ENCODE measurements at places on chromosomes 13 and 19.

- no peak for DNase-seq
Observed at GRCh38 chr13:95643936-95644598, 439 bp downstream of the DZIP1 start.

DNA sequence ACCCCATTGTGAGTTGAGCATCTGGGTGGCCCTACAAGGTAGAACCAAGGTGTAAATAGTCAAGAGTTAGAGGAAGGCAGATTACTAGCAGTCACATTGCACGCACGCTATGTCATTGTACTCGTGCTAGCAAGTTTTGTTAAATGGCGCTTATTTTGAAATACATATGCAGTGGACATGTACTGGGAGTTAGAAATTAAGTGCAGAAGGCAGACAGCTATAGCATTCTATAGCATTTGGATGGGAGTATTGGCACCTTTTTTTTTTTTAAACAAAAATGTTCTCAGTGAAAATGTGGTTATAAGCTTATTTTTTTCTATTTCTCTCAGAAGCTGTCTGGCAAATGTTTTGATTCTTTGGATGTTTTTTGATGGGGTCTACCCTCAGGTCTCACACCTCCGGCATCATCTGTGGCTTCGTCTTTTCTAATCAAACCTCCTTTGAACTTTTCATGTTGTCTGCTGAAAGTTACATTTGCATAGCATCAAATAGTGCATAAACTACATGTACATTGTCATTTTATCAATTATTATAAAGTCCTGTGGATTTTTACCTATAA lies 68.1 kb downstream of the ARHGEF7 start:
- DNase-seq = no peak

GRCh38 chr13:110448230-110448629 lies 113.3 kb downstream of the RAB20 start:
- no peak for DNase-seq

- DNase-seq = no peak
Observed at GRCh38 chr19:1232652-1233072, 5.1 kb downstream of the CBARP start.

DNA sequence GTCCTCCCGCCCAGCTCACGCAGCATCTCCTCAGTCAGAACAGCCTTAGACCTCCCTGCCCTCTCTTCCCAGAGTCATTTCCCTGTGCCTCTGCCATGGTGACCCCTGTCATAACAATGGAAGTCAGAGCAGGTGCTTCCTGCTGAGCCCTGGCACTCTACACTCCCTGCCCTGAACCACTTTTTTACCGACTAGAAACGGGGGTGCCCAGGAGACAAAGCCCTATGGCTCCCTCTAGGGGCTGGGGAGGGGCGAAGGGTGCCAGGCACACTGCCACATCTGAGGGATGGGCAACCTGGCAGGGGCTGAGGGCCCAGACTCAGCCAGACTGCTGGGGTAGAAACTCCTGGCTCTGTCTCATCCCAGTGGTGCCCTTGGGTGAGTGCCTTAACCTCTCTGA lies 16.4 kb downstream of the ZNF574 start:
- DNase-seq = no peak

DNA sequence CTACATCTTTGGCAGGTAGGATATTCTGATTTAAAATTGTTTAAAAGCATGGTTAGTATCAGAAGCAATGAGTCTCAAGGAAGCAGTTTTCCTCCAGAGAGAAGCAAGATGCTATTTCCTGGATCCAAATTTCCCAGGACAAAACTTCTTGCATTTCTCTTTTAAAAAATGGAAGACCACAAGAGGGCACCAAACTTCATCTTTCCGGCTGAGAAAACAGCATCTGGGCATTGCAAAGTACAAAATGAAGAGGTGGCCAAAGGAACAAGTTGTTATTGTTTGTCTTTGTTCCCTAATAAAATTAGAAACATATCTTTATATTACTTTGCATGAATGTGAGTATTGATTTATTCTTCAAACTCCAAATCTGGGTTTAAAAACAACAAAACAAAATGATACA lies 60.0 kb upstream of the LRCH1 start:
- DNase-seq = no peak

GRCh38 chr19:37975596-37976515 lies 68.8 kb downstream of the SIPA1L3 start:
- DNase-seq = no peak

DNA sequence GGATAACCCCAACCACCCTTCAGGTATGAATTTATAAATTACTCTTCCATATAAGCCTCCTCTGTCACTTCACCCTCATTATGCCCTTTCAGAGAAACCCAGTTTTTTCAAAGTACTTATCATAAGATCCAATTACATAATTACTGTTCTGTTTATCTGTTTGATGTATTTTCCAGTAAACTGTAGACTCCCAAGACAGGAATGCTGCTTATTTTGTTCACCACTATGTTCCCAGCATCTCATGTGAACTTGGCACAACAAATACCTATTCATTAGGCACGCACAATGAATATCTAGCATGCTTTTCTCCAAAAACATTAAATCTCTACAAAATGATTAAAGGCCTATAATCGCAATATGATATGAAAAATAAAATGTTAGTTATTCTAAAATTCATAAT lies 13.2 kb downstream of the ENOX1 start:
- DNase-seq = no peak

DNA sequence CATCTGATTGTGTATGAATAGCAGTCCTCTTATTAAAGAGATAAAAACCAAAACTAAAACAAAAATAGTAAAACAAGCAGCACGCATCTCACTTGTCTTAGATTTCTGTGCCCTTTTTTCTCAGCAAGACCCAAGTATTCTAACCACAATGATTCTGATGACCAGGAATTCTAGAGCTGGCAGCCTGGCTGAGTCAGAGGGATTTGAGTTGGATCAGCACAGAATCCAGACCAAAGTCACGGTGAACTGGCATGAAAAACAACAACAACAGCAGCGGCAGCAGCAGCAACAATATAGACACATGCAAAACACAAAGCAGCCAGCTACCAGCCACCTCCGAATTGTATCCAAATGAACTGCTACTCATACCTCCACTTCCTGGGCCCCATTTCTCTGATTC lies 360.5 kb downstream of the KCNRG start:
- no peak for DNase-seq
